ENCODE measurements at places on chromosomes 5 and 9.

DNA sequence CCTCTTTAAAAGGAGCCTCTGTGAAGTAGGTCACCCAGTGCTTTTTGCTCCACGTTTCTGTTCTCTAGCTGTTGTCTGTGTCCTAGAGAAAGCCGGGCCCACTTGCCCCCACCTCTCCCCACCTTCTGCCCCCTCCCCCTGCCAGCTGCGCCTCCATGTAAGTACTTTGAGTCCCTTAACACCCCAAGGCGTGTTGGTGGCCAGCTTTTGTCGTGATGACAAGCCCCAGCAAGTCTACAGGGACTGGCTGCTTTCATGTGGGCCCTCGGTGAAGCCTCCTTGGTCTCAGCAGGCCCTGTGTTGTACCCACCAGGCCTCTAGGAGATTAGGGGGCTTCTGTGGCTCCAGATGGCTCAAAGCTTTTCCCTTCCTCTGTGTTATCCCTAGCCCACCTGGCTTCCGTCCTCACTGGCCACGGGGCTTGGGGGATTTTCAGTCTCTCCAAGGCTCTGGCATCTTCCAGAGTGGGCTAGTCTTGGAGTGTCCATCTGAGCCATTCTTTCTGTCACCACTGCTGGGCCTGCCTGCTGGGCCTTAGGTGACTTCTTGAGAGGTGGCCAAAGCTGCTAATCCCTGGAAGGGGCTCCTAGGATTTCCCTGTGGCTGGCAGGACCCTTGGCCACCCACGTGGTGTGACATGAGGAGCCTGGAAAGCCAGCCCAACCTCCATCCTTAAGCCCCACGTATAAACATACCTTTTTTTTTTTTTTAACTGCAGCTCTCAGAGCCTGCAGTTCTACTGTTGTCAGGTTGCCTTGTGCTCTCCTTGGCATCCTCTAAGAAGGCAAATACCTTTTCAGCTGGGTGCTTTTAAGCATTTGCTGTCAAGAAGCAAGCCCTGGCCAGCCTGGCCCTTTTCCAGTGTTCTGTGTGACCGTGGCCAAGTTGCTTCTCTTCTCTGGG lies 1.1 kb upstream of the NDST1 start:
- peak; percentile 49 for DNase-seq

DNA sequence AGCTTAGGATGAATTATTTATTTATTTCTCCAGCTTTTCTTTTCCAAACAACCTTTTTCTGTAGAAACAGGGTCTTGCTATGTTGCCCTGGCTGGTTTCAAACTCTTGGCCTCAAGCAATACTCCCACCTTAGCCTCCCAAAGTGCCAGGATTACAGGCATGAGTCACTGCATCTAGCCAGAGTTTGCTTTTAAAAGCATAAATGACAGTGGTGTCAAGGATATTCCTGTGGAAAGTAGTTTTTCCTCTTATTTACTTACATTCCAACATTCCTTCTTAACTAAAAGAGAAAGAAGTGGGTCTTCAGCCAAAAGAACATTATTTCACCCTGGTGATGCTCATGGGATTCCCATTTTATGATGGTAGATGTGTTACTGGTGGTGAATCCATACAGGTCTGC lies 62.4 kb downstream of the GRIA1 start:
- DNase-seq = no peak

GRCh38 chr5:61299261-61299681 lies 32.8 kb upstream of the ZSWIM6 start:
- DNase-seq = no peak

DNA sequence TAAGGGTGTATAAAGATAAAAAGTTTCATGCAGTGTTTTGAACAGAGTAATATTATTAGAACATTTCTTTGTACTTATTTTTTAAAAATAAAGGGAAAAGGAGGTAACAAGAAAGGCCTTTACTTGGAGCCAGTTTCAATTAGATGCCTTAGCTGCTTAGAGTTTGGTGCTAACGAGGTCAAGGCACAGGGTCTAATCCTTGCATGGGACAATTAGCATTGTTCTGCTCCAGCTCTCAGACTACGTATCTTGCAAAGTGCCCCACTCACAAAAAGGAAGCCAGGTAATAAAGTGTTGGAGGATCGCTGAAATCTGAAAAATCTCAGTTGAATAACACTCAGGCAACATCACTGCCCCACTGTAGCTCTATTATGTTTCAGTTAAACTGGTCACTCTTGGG lies 2011.3 kb downstream of the EFNA5 start:
- no peak for DNase-seq

DNA sequence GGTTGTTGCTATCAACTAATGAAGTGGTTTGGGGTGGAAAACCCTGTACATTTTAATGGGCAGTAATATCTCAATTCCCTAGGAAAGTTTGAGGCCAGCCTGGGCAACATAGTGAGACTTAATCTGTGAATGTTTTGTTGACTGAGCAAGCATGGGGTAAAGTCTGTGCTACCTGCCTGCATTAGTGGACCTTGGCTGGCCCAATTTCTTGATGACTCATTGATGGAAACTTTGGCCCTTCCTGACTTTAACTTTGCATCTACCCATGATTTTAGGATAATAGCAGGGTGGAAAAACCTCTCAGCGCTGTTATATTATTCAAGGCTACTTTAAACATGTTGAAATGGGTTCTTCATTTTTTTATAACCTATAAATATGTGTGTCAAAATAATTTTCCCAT lies 389.4 kb upstream of the RORB start:
- no peak for DNase-seq

DNA sequence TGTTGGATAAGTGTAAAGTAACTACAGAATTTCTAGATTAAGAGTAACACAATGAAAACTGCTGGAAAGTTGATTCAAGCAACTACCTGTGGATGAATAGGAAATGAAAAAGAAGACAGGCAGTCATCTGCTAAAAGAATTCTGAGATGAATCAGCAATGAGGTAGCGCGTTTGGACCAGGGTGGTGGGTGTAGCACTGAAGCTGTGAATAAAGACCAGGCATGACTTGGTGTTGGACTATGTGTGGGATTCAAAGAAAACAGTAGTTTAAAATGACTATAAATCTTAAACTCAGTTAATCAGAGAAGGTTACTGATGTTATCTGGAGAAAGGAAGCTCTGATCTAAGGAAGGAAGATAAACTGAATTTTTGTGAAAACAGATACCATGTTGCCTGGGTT lies 159.8 kb downstream of the FBN2 start:
- DNase-seq = no peak

DNA sequence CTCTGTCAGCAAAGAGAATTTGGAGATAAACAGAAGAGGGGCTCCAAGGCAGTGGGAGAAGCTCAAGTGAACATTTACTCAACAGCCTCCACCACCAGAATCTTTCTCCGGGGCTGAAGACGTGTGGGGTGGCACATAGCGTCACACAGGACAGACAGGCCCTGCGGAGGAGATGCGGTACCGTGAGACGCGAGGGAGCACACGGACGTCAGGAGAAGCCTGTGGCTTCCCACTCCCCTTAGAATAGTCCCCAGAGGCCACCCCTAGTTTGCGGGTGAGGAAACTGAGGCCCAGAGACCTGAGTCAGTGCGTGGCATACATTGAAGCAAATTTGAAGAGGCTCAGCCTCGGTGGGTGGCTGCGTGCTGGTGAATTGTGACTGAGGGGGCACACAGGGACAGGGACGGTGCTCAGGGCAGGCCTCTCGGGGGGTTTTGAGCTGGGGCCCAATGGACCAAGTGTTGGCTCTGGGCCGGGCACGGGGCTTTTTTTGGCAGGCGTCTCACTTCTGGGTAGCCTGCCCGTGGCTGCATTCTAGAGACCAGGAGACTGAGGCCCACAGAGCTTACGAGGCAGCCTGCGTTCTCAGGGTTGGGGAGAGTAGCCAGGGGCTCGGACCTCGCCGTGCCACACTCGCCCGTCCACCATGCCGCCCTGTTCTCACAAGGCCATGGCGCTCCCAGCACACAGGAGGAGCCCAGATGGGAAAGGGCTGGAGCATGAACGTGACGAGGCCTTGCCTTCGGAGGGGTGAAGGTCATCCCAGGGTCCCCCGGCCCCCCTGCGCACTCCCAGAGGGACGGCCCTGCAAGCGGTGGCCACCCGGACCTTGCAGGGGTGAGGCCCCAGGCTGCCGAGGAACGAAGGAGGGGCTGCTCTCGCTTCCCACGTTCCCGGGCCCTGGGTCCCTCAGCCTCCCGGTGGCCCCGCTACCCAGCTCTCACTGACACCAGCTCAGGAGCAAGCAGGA lies 220.6 kb downstream of the C9orf50 start:
- no peak for DNase-seq

GRCh38 chr5:19917588-19918122 lies 70.3 kb downstream of the CDH18 start:
- DNase-seq = no peak

- DNase-seq = no peak
Observed at GRCh38 chr9:13508681-13509080, 229.2 kb upstream of the MPDZ start.

GRCh38 chr5:160213537-160213936 lies 15.8 kb upstream of the FABP6 start:
- peak; percentile 62 for DNase-seq

- DNase-seq = no peak
Observed at GRCh38 chr5:33068786-33069185, 357.7 kb downstream of the NPR3 start.

GRCh38 chr5:107864793-107865192 lies 194.1 kb upstream of the EFNA5 start:
- DNase-seq = no peak

DNA sequence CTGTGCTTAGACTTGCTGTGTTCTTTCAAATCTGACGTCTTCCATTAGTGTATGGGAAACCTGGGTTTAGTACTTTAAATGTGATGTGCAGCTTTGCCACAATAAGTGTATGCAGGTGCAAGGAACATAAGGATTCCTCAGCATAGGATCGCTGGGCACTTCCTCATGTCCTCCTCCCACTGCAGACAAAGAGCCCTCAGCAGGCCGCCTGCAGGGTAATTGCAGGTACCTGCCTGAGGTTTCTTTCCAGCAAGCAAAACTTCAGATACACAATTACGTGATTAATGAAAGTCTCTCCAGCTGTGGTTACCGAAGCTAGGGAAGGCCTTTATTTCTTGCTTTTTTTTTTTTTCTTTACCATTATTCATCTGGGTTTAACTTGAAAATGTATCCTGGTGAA lies 233.1 kb downstream of the RFK start:
- no peak for DNase-seq

GRCh38 chr5:113552137-113552536 lies 38.6 kb downstream of the YTHDC2 start:
- DNase-seq = no peak

GRCh38 chr5:55363856-55364255 lies 56.1 kb downstream of the MTREX start:
- DNase-seq = no peak

DNA sequence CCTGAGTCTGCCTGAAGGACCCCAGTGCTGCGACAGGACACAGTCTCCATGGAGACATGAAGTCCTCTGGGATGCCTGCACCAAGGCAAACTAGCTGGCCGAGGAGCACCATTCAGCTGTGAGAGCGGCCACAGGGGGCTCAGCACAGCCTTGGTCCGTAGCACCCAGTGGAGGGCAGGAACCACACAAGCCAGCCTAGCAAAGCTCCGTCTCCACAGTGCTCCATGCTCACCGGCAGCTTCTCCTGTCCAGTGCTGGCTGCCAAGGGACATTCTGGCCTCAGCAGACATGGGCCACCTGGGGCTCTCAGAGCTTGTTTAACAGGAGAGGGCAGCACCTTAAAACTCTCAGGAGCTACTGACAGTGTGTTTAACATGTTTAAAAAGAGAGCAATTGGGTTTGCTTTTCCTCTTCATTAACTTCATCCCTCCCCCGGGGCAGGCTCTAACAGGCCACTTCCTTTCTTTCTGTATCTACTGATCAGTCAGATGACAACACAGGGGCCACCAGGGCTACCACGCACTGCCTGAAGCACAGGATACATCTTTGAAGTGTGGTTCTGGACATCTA lies 57.0 kb downstream of the SECISBP2 start:
- peak; percentile 31 for DNase-seq

DNA sequence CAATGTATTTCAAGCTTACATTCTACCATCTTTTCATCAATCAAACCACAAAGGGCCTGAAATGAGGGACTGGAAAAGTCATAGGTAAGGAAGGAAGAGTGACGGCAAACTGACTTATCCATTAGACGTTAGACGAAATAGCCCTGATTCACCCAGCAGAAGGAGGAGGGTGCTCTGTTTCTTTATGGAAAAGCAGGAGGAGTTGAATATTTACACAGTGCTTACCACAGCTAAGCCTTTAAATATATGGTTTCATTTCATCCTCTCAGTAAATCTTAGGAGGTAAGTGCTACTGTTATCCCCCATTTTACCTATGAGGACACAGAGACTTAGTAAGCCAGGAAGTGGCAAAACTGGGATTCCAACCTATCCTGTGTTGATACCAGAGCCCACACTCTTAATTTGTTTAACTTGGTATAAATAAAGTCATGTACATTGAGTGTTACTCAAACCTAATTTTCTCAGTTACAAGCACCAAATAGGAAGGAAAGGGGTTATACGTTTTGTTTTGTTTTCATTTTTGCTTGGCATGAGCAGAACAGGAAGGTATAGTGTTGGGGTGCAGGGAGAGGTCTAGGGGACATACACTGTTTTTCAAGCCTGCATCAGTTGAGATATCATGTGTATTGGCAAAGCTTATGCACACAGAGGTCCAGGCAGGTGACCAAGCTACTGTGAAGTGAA lies 98.1 kb upstream of the IFNK start:
- DNase-seq = no peak

Data from T47D (cell line).